ENCODE measurements at places on chromosomes 2 and 18. TPM values are rescaled to one million over a fixed set of nuclear protein-coding genes. Genes with fewer than 3 reads are reported as not detected.

DNA sequence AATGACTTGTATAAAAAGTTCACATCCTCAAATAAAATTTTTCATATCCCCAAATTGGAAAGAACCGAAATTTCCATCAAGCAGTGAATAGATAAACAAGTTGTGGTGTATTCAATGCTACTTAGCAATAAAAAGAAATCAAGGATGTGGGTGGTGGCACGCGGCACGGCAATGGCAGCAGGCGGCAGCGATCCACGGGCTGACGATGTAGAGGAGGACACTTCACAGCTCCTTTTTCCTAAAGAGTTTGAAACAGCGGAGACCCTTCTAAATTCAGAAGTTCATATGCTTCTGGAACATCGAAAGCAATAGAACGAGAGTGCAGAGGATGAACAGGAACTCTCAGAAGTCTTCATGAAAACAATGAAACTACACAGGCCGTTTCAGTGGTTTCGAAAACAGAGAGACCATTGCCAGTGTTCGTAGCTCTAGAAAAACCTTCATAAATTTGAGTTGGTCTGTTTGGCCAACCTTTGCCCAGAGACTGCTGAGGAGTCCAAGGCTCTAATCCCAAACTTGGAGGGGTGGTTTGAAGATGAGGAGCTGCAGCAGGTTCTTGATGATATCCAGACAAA lies 9.8 kb upstream of the IL36A start:
- no peaks in the 10 kb centered on the region for H3K36me3 ChIP-seq
- peaks cover 35% of the 10 kb centered on the region for H3K4me1 ChIP-seq
- peak overlapping the region; percentile 66 for H3K27ac ChIP-seq
- no peaks in the 10 kb centered on the region for H3K27me3 ChIP-seq
- peak; percentile 39 for DNase-seq
- H3K4me3 ChIP-seq = peak overlapping the region; percentile 67

GRCh38 chr18:12796448-12796847 lies 87.6 kb downstream of the PTPN2 start:
- peaks cover 62% of the 10 kb centered on the region for H3K36me3 ChIP-seq
- H3K4me3 ChIP-seq = no peak overlapping the region
- no peaks in the 10 kb centered on the region for H3K4me1 ChIP-seq
- no peak overlapping the region for H3K27ac ChIP-seq
- no peaks in the 10 kb centered on the region for H3K27me3 ChIP-seq

DNA sequence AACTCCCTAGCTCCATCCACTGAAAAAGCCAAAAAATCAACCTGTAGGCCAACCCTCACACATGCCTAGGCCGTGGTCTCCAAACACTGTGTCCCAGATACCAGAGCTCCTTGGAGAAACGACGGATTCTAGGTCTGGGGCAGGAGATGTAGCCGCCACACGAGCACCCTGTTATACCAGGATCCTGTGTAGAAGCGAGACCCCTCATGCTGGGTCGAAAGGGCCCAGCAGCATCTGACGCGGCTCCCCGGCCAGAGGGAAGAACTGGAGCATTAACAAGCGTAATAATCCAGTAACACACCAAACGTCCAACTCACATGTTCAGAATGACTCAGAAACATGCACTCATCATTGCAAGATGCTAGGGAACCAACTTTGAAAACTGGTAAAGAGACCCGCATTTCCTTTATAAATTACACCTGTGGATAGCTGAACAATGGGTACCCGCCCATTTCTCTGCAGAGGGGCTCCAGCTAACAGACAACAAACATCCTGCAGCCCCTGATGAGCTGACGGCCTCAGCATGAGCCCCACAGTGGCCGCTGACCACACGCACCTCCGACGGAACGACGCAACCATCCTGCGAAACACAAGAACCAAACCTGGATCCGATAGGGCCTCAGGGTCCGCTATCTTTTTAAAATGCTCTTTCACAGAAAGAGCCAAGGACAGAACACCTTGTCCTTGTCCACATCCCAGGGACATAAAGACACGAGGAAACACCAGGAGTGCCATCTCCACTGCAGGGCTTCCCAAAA lies 14.2 kb downstream of the SLC66A2 start:
- no peak overlapping the region for H3K4me3 ChIP-seq
- peaks cover 68% of the 10 kb centered on the region for H3K36me3 ChIP-seq
- H3K27me3 ChIP-seq = no peaks in the 10 kb centered on the region
- H3K27ac ChIP-seq = no peak overlapping the region
- no peaks in the 10 kb centered on the region for H3K4me1 ChIP-seq
- no peak for DNase-seq

DNA sequence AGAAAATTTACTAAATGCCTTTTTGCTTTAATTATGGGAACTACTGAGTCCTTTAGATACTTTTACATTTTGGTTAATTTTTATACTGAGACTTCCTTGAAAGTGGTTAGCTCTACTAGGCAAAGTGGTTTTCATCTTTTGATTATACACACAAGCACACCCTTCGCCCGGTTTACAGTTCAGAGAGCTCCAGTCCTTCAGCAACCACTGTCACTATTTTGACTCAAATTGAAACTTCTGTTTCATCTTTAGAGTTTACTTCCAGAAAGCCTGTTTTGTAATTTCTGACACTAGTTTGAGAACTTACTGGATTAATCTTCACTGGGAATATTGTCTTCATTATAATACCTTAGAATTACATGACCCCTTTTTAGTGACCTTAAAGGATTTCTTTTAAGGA lies 140.3 kb upstream of the FOSL2 start:
- H3K4me1 ChIP-seq = peaks cover 16% of the 10 kb centered on the region
- no peaks in the 10 kb centered on the region for H3K27me3 ChIP-seq
- peak overlapping the region; percentile 52 for H3K4me3 ChIP-seq
- H3K36me3 ChIP-seq = peaks cover 4% of the 10 kb centered on the region

DNA sequence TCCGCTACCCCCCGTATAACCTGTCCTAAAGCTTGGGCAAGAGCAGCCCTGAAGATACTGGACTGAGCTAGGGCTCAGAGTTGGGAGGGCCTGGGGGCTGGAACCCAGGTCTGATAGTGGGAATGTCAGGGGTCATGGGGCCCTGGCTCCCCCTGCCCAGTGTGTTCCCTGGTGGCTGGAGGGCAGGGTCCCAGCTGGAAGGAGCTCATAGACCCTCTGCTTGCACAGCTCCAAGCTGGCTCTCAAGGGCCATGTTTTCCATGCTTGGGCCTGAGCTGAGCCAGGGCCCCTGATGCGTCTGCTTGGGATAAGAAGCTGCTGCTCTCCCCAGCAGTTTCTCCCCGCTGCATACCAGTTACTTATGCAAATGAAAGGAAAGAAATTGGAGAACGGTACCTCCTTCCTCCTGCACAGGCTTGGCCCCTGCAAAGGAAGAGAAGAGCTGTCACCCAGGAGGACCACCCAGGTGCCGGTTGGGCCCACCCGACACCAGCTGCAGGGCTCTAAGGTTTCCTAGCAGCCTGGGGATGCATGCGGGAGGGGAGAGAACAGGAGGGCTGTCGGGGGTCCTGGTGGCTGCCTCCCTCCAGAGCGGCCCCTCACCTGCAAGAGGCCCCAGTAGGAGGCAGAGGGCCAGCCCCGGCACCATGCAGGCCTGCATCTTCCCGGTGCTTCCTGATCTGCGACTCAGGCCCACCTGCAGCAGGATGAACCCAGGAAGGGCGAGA lies 628 bp downstream of the OTOS start:
- H3K4me1 ChIP-seq = peaks cover 24% of the 10 kb centered on the region
- H3K36me3 ChIP-seq = no peaks in the 10 kb centered on the region
- no peak overlapping the region for H3K27ac ChIP-seq
- DNase-seq = no peak

DNA sequence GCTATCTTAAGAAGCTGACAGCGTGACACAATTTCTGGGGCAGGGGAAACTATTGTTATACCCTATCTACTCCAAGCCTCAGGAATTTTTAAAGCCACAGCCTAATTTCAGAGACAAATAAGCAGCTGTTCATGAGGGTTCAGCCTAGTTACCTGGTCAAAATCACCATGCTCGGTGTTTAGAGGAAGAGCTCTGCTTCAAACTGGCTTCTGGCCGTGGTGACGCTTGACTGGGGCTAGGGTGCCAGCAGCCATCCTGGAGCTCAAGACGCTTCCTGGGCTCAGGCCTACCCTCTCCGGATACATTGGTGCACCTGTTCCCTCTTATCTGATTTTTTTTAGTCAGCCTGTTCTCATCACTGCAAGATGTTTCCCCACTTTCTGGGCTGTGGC lies 41.7 kb downstream of the FRZB start:
- H3K36me3 ChIP-seq = no peaks in the 10 kb centered on the region
- H3K4me3 ChIP-seq = no peak overlapping the region
- no peak for DNase-seq

GRCh38 chr2:151289972-151290866 lies 751 bp upstream of the NMI start:
- H3K36me3 ChIP-seq = peaks cover 3% of the 10 kb centered on the region
- H3K27ac ChIP-seq = peak overlapping the region; percentile 95
- peak overlapping the region; percentile 99 for H3K4me3 ChIP-seq
- H3K4me1 ChIP-seq = peaks cover 34% of the 10 kb centered on the region

- H3K27ac ChIP-seq = no peak overlapping the region
- no peaks in the 10 kb centered on the region for H3K27me3 ChIP-seq
- H3K4me1 ChIP-seq = no peaks in the 10 kb centered on the region
- no peaks in the 10 kb centered on the region for H3K36me3 ChIP-seq
- DNase-seq = no peak
- no peak overlapping the region for H3K4me3 ChIP-seq
Measured at GRCh38 chr18:67273288-67273687, 243.2 kb downstream of the DSEL start.

DNA sequence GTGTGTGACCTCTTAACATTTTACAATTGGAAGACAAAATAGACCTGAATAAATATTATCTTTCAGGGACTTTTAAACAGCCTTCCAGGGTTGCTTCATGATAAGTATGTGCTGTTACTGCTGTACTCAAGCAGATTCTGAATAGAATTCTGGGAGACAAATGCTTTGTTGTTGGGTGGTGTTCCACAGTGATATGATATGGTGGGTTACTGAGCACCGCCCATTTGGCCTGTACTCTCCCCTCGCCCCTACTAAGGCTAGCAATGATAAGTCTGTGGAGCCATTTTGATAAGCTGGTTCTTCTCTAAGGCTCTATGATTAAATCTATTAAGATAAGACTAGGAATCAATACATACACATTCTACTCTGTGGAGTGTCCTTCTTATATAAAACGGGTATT lies 89.8 kb upstream of the ITGA4 start:
- no peaks in the 10 kb centered on the region for H3K27me3 ChIP-seq
- no peaks in the 10 kb centered on the region for H3K36me3 ChIP-seq
- peaks cover 13% of the 10 kb centered on the region for H3K4me1 ChIP-seq
- H3K27ac ChIP-seq = no peak overlapping the region
- DNase-seq = no peak
- no peak overlapping the region for H3K4me3 ChIP-seq

Gene EN1
- not detected for polyA plus RNA-seq

Gene GALNT13
- polyA plus RNA-seq = 0.09 TPM

Gene PTPRN
- polyA plus RNA-seq = 0.28 TPM

Gene CREG2
- 5.0 TPM for polyA plus RNA-seq
